ENCODE measurements at places on chromosomes 7 and 10.

DNA sequence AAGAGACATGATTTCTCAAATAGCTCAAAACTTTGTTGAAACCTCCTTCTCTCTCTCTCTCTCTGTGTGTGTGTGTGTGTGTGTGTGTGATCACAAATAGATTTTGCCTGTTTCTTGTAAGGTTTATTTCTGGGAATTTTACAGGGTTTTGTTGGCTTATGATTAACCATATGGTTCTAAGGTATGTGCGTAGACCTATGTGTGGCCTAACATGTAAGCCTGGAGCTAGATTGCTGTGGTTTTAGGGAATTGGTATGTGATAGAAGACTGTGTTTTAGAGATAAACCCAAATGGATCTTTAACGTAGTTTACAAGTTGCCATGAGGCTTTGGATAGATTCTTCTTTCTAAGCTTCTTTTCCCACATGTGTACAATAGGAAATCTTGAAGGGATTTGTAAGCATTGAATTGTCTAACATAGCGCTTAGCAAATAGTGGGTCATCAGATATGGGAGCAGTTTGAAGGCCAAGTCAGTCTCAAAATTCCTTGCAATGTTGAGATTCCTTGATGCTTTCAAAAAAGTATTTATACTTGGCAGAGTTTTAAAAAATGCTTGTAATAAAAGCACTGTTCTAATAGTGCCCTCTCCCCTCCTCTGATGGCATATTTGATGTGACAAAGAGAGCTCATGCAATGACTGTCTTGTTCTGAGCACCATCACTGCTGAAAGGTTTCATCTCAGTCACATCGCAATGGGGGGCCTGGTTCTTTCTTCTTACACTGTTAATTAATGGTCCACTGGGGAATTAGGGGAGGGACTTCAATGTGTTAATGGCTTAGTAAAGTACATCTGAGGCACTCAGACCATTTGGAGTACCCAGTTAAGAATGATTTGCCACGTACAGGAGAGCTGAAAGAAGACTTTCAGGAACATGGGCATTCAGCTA is 118.2 kb downstream of the SNX10 start:
- no peak for DNase-seq

DNA sequence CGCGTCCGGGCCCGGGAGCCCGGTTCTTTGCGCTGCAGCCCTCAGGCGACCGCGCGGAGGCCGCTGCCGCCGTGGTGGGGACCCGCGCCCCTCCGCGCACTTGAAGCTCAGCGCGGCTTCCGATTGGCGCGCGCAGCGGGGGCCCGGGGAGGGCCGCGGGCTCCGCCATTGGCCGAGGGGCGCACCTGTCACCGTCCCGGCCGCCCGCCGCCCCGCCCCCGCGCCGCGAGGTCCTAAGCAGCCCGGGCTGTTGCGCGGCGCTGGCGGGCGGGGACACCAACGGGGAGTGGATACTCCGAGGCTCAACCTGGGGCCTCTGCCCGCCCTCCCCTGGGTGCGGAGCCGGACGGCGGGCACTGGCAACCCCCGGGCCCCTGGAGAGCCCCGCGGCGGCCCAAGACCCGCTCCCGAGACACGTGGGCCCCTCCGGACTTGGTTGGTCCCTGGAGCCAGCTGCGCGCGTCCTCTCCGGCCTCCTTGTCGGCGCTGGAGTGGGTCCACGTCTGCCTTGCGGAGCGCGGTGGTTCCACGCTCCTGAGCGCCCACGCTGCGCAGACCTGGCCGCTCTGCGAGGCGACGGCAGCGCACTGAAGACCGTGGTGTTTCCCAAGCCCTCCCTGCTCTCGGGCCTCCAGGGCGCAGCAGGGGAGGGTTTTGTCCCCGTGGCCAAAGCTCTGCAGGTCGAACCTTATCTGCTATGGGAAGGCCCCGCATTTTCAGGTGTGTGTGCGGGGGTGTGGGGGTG is at the start of gene MNX1:
MNX1 (minus strand) TSS at position 76 of the 745 bp plus-strand sequence. CDS start 313 bp downstream, outside the sequence.
- DNase-seq = peak; percentile 44

DNA sequence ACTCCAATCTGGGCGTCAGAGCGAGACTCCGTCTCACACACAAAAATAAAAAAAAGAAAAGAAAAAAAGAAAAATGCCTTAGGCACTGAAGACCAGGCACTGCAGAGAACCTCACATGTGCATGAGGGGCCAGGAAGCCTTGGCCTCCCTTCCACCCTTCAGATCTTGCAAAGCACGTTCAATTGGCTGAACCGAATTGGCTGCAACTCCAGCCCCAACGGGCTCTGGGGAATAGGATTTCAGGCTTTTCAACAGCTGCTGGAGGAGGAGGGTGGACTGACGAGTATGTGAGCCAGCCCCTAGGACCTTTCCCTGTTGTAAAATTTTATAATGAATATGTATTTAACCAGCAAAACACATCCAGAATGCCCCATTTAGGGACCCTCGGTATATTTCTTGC is 16.7 kb downstream of the TMEM120A start:
- no peak for DNase-seq

GRCh38 chr7:44050121-44050914 is 5.8 kb downstream of the DBNL start:
- no peak for DNase-seq

DNA sequence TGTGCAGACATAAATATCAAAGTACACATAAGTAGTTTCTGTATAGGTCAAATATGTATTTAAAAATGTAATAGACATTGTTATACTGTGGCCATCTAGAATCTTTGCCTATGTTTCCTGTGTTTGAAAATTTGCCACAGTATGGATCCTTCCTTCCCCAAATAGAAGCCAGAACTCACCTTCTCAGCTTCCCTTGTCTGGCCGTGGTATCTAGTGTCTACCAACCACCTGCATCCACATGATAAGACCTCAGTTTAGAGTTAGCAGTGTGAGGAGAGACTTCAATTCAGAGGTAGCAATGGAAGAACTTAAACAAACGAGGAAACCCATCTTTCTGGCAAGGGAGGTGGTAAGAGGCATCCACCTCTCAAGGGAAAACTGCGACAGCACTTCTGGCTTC is 4.9 kb downstream of the TRDMT1 start:
- no peak for DNase-seq

DNA sequence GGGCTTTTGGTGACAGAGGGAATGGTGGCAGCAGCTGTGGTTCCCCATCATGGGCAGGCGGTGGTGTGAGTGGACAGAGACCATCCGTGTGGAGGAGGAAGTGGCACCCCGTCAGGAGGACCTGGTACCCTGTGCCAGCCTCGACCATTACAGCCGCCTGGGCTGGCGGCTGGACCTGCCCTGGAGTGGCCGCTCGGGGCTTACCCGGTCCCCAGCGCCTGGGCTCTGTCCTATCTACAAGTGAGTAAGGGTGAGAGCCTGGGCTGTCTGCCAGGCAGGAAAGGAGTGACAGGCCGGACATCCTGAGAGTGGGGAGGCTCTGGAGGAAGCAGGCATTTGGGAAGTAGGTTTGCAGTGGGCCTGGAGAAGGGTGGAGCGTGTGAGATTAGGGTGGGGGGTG is 2.9 kb upstream of the ZNF467 start:
- DNase-seq = no peak

DNA sequence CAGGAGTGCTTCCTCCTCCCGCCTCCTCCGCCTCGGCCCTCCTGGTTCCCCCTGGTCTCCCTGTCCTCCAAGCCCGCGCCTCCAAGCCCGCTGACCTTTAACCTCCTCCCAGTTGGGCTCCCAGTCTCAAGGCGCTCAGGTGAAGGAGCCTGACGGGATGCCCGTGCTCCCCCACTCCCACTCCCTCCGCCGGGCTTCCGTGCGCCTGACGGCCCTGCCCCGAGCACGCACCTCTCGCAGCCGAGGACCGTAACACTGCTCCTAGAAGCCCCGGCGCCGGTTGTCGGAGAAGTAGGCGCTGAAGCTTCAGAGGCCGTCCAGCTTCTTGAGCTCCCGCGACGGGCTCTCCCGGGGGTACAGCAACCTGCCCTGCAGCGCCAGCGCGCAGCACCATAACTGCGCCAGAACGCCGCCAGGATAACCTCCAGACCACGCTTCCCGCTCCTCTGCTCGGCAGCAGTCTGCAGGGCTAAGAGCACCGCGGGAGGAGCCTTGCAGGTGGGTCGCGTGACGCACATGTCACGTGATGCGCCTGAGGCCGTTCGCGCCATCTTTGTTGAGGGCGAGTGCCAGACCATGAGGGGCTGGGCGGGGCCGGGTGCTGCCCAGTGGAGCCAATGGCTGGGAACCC is 71.0 kb upstream of the ZNF479 start:
- no peak for DNase-seq

DNA sequence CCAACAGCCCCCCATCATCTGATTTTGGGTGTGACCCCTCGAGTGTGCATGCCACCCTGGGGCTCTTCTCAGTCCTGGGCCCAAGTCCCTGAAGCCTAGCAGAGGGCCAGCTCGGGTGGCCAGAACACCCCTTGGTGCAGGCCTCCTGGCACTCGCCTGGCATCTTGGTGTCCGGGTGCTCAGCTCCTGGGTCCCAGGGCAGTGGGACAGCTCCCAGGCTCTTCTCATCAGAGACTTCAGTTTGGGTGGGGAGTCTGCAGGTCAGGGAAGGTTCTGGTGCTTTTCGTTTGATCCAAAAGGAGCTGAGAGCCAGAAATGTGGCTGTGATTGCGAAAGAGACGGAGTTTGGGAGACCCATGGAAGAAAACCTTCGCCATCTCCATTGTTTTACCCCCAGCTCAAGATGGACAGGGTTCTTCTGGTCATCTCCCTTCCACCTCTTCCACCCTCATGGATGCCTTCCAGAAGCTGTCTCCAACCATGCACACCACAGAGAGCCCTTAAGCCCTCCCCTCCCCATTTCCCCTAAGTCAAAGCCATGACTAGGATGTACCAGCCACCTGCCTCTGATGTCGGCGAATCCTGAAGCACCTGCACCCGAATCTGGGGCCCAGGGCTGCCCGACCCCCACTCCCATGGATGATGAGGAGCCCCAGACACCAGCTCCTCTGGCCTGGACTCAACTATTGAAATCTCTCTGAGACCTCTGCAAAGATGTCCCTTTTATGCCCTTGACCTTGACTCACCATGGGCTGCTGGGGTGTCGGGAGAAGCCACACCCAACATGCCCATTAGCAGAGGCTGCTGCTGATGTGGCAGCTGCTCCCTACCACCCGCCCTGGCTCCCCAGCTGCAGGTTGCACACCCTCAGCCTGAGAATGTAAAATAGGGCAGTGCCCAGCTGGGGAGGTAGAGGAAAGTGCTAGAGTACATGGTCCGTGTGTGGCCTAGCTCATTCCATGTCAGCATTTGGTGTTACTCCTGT is 55.3 kb downstream of the ADCYAP1R1 start:
- no peak for DNase-seq

DNA sequence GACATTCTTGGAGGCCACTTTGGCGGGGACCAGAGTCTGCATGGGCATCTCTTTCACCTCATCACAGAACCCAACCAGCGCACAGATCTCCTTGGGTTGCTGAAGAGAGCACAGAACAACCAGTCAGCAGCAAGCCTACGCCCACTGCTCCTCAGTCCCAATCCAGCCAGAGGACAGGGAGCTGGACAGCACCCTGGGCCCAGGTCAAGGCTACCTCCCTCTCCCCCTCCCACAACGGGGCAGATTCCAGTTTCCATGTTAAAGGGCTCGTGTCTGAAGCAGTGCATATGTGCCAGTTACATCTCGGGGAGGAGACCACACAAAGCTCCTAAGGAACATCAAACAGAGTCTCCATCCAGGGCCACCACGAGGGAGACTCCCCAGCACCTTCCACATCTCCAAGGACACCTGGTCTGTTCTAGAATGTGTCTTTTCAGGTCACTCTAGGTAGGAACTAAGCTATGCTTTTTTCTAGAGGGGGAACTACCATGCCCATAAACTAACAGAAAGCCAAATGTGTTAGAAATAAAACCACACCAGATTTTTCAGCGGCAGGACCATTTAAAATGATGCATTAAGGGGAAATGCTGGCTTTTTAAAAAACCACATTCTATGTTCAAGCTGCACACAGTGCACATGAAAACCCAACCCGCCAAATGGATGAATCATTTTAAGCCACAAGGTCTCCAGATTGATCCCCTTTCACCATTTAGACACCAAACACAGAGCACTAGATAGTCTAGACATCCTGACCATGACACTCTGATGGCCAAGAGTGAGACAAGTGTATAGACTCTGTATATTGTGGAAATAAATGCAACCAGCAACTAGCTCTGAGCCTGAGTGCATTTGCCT is 28.9 kb downstream of the PSAP start:
- no peak for DNase-seq

GRCh38 chr10:10629512-10629911 is 388.2 kb upstream of the CELF2 start:
- DNase-seq = no peak

- peak; percentile 79 for DNase-seq
Observed at GRCh38 chr7:99579956-99580777, 17.9 kb upstream of the TMEM225B start.

DNA sequence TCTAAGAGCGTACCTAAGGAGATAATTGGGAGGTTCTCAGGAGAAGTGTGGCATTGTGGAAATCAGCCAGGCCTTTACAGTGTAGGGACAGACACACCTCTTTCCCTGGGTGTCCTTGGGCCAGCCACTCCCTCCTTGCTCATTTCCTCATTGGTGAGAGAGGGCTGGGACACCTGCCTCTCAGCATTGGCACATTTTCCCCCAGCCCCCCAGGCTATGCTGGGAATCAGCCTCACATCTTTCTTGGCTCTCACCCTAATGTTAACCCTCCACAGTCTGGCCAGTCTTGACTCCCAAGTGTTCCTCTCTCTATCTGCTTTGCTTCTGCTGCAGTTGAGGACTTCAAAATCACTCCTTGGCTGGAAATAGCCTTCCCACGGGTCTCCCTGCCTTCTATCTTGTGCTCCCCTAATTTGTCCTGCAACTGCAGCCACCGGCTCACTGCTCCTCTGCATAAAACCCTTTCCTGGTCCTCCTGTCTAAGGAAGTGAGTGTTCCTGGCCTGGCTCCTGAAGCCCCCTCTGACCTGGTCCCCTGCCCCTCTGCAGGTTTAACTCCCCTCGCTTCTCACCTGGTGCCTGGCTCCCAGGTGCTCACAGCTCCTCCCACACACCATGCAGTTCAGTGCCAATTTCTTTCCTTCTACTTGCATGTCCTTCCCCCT is 15.8 kb downstream of the TBXAS1 start:
- DNase-seq = no peak

GRCh38 chr7:21777921-21778320 is 167.8 kb downstream of the CDCA7L start:
- no peak for DNase-seq

DNA sequence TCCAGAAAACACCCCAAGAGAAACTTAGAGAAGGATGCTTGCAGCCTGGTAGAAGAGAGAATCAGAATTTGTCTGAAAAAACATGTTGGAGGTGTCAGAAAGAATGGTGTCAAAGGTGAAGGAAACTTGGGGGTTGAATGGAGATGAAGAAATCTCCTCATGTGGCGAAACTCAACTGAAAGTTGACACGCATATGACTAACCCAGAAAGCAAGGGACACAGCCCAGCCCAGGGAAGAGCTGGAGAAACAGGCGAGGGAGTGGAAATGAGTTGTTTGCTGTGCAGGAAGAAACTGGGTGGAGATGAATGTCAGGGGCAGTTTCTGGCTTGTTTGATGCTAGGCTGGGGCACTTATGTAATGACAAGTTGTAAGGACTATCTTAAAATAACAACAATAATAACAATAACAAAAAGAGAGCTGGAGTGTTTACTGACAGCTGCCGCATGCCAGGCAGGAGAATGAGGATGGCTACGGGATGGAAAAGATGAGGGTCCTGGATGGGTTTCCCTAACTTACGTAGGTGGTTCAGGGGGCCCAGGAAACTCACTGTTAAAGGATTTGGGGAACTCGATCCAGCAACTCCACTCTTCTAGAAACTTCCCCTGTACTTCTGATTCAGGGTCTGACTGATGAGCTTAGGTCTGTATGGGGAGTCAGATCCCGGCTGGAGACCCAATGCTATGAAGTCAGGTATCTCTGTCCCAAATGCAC is 57.4 kb downstream of the MAP3K8 start:
- no peak for DNase-seq

Data from G401 (cell line).